ENCODE measurements at places on chromosomes 1 and 21.

DNA sequence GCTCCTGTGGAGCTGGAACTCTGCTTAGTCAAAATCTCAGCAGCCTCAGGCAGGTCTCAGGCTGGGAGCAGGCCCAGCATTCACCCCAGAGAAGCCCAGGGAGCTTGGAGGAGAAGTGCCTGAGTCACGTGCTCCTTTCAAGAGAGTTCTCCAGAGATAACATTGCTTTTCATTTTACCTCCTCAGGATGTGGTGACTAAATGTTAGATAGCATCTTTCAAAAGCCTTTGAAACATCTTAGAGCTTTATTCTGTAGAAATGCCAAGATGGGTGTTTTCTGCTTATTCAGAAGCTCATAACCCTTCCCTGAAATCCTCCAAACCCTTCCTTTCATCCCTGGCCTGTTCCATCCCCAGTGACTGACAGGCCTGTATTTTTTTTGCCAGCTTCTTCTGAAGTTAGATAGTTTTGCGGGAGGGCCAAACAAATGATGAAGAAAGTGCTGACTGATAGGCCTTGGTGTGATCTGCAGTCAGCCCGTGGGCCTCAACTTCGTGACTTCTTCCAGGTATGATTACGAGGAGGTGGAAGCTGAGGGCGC, 58.0 kb downstream of the PGM1 start:
- DNase-seq = peak; percentile 97

DNA sequence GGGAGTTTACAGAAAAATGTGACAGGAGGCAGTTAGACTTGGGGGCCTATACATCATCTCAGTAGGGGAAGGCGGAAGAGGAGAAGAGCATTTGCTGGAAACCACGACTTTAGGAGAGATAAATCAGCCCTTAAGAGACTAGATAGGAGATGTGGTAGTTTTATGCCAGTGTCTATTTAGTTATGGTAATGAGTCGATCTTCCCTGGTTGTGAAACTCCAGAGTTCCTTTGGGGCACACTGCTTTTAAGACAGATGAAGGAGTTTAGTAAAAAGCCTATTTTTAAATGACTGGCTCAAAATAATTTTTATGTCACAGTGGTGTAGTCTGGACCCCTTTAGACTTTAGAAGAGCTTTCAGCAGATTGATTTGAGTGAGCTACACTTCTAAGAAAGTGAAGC, 7.8 kb downstream of the PGM1 start:
- no peak for DNase-seq

DNA sequence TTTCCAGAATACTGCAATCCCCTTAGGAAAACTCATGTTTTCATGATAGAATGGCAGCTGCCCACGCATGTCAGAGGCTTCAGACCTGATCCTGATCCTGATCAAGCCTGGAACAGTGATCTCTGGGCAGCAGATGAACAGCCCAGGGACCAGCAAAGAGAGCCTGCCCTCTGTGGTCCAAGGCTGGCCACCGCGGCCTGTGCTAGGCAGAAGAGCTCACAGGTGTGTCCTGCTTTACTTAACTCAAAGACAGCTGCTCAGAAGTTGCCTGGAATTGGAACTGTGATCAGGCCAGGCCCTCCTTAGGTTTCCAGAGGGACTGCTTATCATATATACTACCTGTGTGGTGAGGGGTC, 21.2 kb upstream of the BCAR3 start:
- DNase-seq = no peak

DNA sequence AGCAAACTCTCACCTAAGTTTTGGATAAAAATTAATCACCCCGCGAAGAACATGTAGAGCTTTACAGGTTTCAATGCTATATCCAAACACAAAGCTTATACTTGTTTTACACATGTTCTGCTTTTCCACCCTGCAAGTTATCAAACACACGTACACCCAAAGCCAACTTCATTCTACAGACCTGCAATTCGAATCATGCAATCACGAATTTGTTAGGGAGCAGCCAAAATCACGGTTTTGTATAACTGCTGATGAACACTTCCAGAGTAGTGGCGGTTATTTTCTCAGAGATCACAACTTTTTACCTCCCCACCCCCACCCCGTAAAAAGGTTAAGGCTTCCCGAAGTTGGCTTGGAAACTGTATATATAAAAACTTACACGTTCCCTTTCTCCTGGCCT, 1.4 kb downstream of the HMGN1 start:
- DNase-seq = no peak

GRCh38 chr1:107264007-107264406, 123.2 kb downstream of the NTNG1 start:
- no peak for DNase-seq

- peak; percentile 55 for DNase-seq
Measured at GRCh38 chr1:185916861-185917260, 182.7 kb downstream of the HMCN1 start.

GRCh38 chr1:208885650-208886049, 641.5 kb upstream of the PLXNA2 start:
- no peak for DNase-seq

DNA sequence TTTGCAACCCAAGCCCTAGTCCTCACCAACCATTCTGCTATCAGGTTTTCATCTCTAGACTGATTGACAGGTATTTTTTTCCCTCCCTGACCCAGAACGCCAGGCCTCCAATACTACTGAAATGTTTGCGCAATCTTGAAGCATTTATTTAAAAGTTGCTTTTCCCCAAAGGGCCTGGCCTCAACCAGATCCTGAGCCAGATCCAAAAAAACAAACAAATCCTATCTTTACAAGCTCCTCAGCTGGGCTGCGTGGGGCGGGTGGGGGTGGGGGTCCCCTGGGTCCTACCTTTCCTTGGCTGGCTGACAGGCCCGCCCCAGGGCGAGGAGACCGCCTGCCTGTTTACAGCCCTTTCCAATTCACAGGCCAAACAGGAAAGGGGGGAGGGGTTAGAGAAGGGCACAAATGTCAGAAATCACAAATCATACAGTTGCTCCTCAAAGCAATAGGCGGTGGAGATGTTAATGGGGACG, 98.8 kb downstream of the FOXD2 start:
- DNase-seq = no peak

Measured in NCI-H226 (cell line).